ENCODE measurements at places on chromosomes 11 and 22.

DNA sequence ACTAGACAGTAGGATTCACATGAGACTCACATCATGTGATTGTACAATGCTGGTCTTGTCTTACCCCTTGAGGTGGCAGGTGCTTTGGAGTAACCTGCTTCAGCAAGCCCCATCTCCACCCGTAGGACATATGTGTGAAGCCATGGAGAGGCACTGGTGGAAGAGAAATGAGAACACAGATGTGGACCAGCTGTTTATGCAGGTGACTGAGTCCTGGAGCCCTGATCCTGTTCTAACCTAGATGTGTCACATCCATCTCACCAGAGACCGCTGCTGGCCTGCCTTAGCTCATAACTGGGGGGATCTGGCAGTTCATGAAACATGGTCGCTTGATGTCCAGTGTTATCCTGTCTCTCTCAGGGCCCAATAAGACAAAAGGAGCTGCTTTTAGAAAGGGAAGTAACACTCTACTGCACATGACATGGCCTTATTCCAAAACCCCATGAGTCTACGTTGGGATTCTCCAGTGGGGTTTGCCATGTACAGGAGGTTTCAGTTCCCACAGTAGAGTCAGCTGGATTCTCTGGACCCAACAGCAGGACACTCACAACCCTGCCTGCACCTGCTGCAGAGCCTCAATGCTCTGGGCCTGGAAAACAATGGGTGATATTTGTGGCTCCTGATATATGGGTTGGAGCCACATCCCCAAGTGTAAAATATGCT is 62.0 kb downstream of the GGTLC2 start:
- DNase-seq, result no peak

GRCh38 chr11:113104691-113105251 is 143.6 kb downstream of the NCAM1 start:
- no peak for DNase-seq

- no peak for DNase-seq
These were observed 273.2 kb downstream of the DCDC1 start for GRCh38 chr11:31096191-31096805.

GRCh38 chr11:128713595-128713994 is 19.7 kb downstream of the FLI1 start:
- DNase-seq, result no peak

DNA sequence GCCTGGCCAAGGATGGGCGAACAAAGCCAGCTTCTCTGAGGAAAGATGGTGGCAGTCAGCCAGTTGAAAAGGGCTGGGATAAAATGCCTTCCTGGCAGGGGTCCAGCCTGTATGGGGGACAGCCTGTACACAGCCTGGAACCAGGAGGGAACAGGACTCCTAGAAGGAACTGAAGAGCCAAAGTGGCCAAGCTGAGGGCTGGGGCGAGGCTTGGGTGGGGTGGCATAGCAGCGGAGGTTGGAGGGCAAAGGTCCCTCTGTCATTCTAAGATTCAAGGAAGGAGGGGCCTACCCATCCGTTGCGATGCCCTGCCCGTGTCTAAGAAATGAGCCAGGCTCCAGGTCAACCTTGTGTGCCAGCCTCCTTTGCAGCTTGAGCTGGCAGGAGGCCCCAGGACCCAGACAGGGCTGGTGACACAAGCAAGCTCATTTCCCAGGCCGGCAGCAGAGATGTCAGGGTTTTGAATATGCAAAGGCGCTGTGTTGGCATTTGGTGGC is 22.6 kb downstream of the FADD start:
- DNase-seq, result no peak

DNA sequence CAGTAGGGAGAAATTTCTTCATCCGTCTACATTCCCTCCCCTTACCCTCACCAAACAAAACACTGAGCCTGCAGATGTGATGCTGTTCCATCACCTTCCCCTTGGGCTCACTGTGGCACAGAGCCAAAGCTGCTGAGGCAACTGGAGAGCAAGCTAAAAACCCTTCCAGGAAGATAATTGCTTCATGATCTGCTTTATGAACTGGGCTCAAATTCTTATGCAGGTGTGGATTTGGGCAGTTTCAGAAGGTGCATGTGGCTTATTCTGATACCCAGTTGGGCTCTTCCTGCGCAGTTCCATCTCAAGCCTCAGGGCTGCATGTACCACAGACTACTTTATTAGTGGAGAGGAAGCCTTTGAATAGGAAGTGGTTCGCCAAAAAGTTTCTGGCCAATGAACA is 58.3 kb downstream of the AAMDC start:
- peak; percentile 29 for DNase-seq

GRCh38 chr11:121914508-121915059 is 201.4 kb downstream of the BLID start:
- no peak for DNase-seq

DNA sequence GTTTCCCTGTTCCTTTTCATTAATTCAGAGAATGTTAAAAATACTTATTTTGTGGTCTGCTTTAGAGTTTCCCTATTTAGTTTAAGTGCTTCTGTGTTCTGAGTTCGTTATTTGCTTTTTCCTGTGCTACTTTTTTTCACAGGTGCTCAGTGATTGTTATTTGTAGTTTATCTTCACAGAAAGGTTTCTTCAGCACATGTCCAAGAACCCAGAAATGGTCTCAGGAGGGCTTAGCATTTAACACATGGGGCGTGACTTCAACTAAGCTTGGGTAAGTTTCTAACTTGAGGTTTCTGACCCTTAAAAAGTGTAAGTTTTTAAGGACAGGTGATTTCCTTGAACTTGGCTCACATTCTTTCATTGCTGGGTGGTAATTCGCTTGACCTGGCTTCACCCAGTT is 157.3 kb downstream of the AASDHPPT start:
- DNase-seq, result no peak

DNA sequence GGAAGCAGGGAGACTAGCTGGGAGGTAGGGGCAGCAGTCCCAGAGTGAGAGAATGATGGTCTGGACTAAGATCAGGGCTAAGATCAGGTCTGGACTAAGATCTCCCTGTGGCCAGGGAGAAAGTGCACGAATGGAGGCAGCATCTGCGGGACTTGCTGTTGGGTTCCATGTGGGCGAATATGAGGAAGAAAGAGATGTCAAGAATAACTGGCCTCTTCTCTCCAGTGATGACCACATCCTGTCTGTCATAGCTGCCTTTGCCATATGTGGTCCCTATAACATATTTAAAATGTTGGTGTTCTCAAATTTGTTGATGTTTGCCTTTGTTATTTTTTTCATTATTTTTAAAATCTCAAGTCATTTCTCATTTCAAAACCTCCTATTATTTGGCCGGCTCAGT is 27.4 kb upstream of the CXCR5 start:
- no peak for DNase-seq

- no peak for DNase-seq
These were observed 101.2 kb upstream of the HSD17B12 start for GRCh38 chr11:43579171-43579918.
